T-cell (primary cell): ENCODE measurements at places on chromosomes 1 and 21. TPM values are rescaled to one million over a fixed set of nuclear protein-coding genes. Genes with fewer than 3 reads are reported as not detected.

DNA sequence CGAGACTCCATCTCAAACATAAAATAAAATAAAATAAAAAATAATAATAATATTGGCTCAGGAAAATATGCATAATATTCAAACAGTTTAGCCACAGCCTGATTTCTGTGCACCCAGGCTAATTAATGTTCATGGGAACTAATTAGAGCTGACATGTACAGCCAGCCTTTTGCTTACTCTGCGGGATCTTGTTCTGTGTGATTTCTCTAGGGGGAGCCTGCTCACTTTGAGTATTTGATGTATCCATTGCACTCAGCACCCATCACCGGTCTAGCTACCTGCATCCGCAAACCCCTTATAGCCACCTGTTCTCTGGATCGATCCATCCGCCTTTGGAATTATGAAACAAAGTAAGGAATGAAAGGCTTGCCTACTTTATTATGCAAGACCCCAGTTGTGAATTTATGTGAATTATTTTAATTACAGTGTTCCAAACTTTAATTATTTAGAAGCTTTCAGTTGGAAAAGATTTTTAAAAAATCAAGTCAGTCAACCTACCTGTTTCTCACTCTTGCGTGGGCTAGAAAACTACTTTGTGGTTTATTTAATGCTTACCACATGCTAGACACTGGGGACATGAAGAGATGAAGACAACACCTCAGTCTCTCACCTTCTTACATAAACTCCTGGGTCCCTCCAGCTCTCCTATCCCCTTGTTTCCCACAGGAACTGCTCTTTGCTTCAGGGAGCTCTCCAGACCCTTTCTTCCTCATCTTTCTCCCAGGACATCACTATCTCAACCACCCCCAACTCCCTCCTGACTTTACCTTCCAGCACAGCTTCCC lies 25.4 kb downstream of the CFAP57 start:
- H3K36me3 ChIP-seq = no peaks in the 10 kb centered on the region
- H3K27ac ChIP-seq = no peak overlapping the region
- H3K4me1 ChIP-seq = no peaks in the 10 kb centered on the region
- no peaks in the 10 kb centered on the region for H3K27me3 ChIP-seq
- H3K4me3 ChIP-seq = no peak overlapping the region

GRCh38 chr1:224784265-224785039 lies 145.0 kb upstream of the DNAH14 start:
- no peak overlapping the region for H3K27ac ChIP-seq
- H3K4me3 ChIP-seq = no peak overlapping the region
- no peaks in the 10 kb centered on the region for H3K4me1 ChIP-seq
- H3K27me3 ChIP-seq = no peaks in the 10 kb centered on the region

- H3K27me3 ChIP-seq = peaks cover 2% of the 10 kb centered on the region
- no peak for DNase-seq
- no peak overlapping the region for H3K4me3 ChIP-seq
- H3K27ac ChIP-seq = no peak overlapping the region
These were observed 23.8 kb downstream of the SEC16B start for GRCh38 chr1:177945943-177946650.

GRCh38 chr1:58883037-58883887 lies 99.4 kb upstream of the JUN start:
- no peaks in the 10 kb centered on the region for H3K36me3 ChIP-seq
- no peak for DNase-seq
- no peaks in the 10 kb centered on the region for H3K27me3 ChIP-seq
- no peak overlapping the region for H3K4me3 ChIP-seq
- no peak overlapping the region for H3K27ac ChIP-seq

- H3K4me1 ChIP-seq = peaks cover 12% of the 10 kb centered on the region
- no peak for DNase-seq
- no peak overlapping the region for H3K27ac ChIP-seq
- H3K4me3 ChIP-seq = no peak overlapping the region
These were observed 5.7 kb upstream of the IFFO2 start for GRCh38 chr1:18962121-18962721.

- H3K27ac ChIP-seq = no peak overlapping the region
- H3K27me3 ChIP-seq = peaks cover 3% of the 10 kb centered on the region
- H3K4me3 ChIP-seq = no peak overlapping the region
- no peak for DNase-seq
- H3K4me1 ChIP-seq = no peaks in the 10 kb centered on the region
These were observed 46.5 kb downstream of the PBX1 start for GRCh38 chr1:164605254-164606091.

DNA sequence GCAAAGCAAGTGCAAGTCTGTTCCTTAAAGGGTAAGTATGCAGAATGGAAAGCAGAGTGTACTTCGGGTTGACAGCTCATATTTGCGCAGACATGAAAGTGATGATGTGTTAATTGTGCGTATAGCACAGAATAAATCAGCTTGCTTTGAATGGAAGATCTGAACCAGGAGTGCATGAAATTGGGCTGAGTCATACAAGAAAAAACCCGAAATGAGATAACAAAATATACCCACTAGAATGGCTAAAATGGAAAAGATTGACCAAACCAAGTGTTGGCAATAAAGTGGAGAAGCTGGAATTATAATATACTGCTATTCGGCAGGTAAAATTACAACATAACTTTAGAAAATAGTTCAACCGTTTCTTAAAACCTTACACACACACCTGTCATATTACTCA lies 28.5 kb downstream of the CR1L start:
- no peak for DNase-seq
- no peak overlapping the region for H3K27ac ChIP-seq
- no peaks in the 10 kb centered on the region for H3K4me1 ChIP-seq
- H3K4me3 ChIP-seq = no peak overlapping the region
- no peaks in the 10 kb centered on the region for H3K36me3 ChIP-seq
- peaks cover 4% of the 10 kb centered on the region for H3K27me3 ChIP-seq

- no peak for DNase-seq
- no peaks in the 10 kb centered on the region for H3K36me3 ChIP-seq
- H3K27me3 ChIP-seq = no peaks in the 10 kb centered on the region
- no peaks in the 10 kb centered on the region for H3K4me1 ChIP-seq
These were observed 574.2 kb downstream of the NUF2 start for GRCh38 chr1:163896001-163896400.

GRCh38 chr1:69747207-69747606 lies 179.5 kb downstream of the LRRC7 start:
- no peak for DNase-seq
- no peaks in the 10 kb centered on the region for H3K36me3 ChIP-seq
- no peak overlapping the region for H3K4me3 ChIP-seq
- no peaks in the 10 kb centered on the region for H3K4me1 ChIP-seq
- H3K27me3 ChIP-seq = no peaks in the 10 kb centered on the region

Gene UHMK1
- total RNA-seq = 55.8 TPM

Gene KAZN
- total RNA-seq = 0.58 TPM

Gene ITGB2
- 304 TPM for total RNA-seq

Gene CD53
- total RNA-seq = 342 TPM

Gene KIRREL1
- not detected for total RNA-seq

Gene SNX7
- 0.36 TPM for total RNA-seq
